ENCODE measurements at places on chromosomes 5 and 9.

DNA sequence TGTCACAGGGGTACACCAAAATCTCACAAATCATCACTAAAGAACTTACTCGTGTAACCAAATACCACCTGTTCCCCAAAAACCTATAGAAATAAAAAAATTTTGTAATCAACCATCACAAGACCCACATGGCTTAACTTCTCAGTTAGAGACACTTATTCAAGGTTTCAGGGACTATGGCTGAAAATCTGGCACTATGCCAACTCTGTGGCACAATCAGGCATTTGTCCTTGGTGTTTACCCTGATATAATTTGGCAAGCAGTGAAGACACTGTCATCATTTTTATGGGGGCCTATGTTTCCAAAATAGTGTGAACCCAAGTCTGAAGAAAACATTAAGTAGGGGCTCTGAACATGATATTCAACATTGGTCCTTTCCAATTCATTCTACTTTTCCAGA is 59.0 kb downstream of the ZNF622 start:
- DNase-seq = no peak

DNA sequence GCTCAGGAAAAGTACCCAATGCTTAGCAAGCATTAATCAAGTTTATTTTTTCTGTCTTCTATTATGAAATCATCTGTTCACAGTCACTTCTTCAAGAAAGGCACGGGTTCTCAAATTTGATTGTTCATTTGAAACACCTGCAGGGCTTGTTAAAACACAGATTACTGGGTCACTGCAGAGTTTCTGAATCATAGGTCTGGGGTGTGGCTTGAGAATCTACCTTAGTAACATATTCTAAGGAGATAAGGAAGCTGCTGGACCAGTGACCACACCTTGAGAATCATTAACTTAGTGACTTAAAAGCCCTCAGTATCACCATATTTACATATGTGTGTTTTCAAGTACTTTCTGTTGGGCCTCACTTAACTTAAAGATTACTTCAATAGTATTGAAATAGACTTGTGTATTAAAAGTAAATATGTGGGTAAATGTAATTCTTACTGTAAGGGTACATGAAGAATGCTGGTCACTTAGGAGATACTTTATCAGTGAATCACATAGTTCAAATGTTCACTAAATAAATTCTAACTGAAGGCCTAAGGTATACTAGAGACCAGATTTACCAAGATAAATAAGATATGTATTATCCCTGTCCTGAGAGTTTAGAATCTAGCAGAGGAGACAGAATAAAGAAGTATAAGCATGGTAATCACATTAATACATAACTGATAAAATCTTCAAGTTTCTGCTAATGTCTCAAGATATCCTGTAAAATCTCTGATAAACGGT is 1342.1 kb upstream of the C9orf72 start:
- DNase-seq = no peak

GRCh38 chr5:94544031-94544650 is 74.3 kb downstream of the KIAA0825 start:
- no peak for DNase-seq

- DNase-seq = no peak
Observed at GRCh38 chr9:72169178-72169577, 19.9 kb downstream of the GDA start.

GRCh38 chr5:57635146-57635777 is 152.7 kb upstream of the ACTBL2 start:
- DNase-seq = no peak

DNA sequence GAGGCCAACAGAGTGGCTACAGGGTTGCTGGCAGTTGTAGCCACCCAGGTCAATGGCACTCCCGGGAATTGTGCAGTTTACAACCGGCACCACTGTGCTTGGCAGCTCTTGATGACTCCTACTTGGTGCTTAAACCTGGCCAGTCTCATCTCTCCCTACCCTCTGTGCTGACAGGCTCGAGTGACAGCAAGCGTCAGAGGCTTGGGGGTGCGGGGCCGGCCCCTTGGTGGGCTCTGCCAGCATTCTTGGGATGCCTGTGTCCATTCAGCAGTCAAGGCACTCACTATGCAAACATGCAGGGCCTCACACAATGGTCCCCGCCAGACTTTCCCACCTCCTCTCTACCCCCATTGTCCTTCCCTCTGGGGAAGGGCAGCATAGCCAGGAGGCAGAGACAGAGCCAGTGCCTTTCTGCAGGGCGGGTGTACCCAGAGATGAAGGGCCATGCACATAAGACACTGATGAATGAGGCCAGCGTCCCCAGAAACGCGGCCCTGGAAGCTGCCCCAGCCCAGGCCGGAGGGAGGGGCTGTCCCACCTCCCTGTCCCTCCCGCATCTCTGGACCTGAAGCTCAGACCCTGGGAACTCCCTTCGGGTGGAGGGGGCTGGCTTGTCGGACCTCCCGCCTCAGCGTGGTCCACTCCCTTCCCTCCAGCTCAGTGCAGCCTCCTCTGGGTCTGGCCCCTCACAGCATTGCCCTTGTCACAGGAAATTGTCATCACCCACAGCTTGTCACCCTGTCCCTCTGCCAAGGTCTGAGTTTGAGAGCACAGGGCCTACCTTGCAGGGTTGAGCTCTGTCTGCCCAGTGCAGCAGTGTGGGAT is 26.4 kb upstream of the NOTCH1 start:
- peak; percentile 86 for DNase-seq

GRCh38 chr5:158670201-158670600 is 429.5 kb downstream of the EBF1 start:
- no peak for DNase-seq

GRCh38 chr5:124771761-124772160 is 25.3 kb upstream of the ZNF608 start:
- no peak for DNase-seq

Data from AG08396 (cell line).